Amniotic stem cell (primary cell): ENCODE measurements at places on chromosomes 11 and 22.
A peak's percentile ranks its signal among the peaks of the same experiment; 100 is the strongest.

DNA sequence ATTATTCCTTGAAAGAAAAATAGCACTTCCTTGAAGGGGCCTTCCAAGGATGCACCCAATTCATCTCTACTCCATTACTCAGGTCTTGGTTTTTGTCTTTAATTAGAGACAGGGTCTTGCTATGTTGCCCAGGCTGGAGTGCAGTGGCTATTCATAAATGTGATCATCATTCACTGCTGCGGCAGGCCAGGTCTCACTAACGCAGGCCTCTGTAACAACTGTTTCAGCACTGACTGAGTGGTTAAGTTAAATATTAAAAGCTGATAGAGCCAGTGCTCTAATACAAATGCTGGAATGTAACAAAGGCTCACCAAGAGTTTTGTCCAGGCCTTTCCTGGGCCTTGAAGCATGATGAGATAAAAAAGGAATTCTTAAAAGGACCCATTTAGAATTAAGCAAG, 61.4 kb upstream of the GNAZ start:
- no peak for DNase-seq

GRCh38 chr22:40392618-40393017, 22.2 kb downstream of the SGSM3 start:
- no peak for DNase-seq

DNA sequence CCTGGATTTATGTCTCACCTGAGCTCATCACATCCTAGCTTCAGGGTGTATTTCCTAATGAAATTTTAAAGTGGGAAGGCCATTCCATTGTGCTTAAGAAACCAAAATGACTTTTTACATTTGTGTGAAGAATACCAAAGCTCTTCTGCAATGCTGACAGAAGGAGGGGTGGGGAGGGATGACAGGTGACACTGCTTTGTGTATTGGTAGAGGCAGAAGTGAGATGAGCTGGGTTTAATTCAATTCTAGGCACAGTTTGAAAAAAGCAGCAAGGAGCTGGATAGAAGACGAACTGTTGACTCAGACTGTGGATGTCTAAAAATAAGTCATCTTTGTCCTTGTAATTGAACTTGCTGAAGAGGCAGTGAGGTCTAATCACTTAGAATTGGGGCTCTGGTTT, 710.3 kb upstream of the KIRREL3 start:
- DNase-seq = no peak

GRCh38 chr11:95095858-95096587, 6.4 kb downstream of the ENDOD1 start:
- DNase-seq = peak; percentile 41

- no peak for DNase-seq
Measured at GRCh38 chr11:131483453-131483852, 113.0 kb downstream of the NTM start.

- no peak for DNase-seq
Measured at GRCh38 chr11:45927332-45927683, 4.9 kb downstream of the LARGE2 start.

GRCh38 chr22:21012446-21013407, 2.2 kb upstream of the P2RX6 start:
- DNase-seq = no peak

DNA sequence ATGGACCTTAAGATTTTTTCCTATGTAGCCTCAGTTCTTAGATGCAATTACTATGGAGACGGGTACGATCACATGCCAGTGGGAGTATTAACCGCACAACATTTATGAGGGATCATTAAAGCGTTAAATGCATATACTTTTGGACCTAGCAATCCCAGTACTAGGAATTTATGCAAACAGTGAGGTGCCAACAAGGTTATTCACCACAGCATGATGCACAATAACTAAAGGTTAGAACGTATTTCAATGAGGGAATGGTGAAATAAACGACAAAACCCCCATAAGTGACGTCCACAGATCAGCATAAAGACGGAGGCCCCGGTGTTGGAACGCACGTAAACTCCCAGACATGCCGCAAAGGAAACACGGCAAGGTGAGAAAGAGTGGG, 539 bp downstream of the SIRT3 start:
- no peak for DNase-seq

- DNase-seq = peak; percentile 86
Measured at GRCh38 chr22:42994917-42995562, 19.9 kb downstream of the PACSIN2 start.

GRCh38 chr11:64514590-64514989, 76.4 kb upstream of the SLC22A12 start:
- no peak for DNase-seq

- DNase-seq = no peak
Measured at GRCh38 chr11:95498722-95499425, 267.9 kb upstream of the SESN3 start.

GRCh38 chr22:18113680-18114394, 3.2 kb downstream of the TUBA8 start:
- no peak for DNase-seq

- DNase-seq = no peak
Measured at GRCh38 chr22:19974935-19975706, 33.5 kb upstream of the TXNRD2 start.

GRCh38 chr11:77547863-77548551, 41.7 kb upstream of the AQP11 start:
- peak; percentile 72 for DNase-seq

DNA sequence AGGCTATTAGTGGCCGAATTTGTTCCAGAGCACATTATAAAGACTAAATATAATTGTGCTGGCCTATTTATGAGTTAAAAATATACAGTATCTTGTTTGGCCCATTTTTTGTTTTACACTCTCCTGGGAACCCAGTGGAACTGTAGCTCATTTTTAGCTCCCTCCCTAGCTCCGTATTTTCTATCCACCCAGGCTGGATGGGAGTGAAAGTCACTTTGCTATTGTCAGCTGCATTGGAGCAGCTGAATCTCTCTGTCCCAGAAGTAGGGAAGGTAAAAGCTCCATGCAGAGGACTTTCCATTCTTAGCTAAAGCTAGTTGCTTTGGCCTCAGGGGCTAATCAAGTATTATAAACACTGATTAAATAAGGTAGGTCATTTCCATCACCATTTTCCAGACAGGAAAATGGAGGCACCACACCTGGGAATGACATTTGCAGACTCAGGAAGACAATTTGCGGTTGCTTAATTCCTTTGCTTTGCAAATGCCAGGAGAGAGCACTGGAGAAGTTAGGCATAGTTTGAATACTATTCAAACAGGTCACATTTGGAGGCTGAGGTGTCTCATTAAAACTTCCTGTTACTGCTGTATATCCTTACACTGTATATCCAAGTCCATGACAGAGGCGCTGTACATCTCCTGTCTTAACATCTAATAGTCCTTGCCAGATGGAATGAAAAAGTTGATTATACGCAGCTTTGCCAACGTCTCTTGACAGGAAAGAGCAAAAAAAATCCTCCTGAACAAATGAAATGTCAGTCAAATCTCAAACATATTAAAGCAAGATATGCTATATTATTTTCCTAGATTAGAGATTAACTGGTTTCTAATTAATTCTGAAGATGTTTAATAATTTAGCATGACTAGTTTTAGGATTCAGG, 338.1 kb upstream of the KIRREL3 start:
- DNase-seq = no peak

- peak; percentile 22 for DNase-seq
Measured at GRCh38 chr11:125348674-125349309, 147.3 kb downstream of the FEZ1 start.

DNA sequence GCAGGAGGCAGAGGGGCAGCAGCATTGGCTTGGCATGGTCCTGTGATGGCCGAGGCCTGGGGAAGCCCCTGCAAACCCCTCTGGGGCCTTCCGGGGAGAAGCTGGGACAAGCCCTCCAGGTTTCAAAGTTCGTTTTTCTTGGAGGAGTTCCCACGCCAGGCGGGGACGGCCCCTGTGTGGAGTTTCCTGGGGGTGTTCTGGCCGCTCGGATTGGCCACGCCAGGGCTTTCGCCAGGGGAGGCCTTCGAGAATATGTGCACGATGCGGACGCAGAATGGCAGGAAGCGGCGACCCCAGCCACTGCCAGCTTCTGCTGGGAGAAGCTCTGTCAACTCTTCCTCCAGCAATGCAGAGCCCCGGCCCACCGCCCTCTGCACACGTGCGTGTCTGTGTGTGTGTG, 102.3 kb upstream of the ASPHD2 start:
- no peak for DNase-seq

GRCh38 chr22:16987822-16988221, 20.2 kb downstream of the GAB4 start:
- no peak for DNase-seq

DNA sequence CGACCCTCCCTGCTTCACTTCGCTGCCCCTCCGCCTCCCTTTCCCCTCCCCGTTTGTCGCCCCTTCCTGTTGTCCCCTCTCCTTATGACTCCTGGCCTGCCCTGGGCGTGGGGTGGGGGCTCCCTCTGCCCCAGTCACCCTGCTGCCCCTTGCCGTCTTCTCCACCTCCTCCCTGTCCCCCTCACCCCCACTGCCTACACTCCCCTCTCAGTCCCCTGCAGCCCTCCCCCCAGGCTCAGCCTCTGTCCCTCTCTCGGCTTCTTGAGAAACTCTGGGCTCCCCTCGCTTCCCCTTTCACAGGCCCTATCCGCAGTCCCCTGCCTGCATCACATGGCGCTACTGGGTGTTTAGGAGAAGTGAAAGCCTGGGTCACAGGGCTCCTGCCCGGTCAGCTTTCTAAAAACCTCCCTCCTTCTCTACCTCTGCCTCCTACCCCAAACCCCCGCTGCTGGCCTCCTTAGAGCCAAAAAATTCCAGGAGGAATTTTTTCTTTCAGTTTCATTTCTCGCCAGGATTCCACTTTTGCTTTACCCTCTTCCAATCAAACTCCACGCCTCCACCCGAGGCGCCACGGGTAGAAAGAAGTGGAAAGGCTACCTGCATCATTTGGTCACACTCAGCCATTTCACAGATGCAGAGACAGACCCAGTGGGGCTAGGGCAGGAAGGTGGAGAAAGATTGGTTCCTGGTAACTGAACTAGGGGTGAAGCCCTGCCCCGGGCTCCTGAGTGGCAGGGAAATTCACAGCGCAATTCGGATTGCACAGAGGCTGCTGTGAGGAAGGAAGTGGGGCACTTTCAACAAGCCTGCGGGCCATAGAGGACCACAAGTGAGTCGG, at the start of gene SLC15A3:
SLC15A3 (minus strand) TSS at position 273 of the 838 bp plus-strand sequence. CDS start 625 bp downstream, outside the sequence.
- DNase-seq = no peak

- no peak for DNase-seq
Measured at GRCh38 chr11:31246451-31247165, 122.9 kb downstream of the DCDC1 start.

- DNase-seq = no peak
Measured at GRCh38 chr22:28955817-28956216, 72.4 kb downstream of the ZNRF3 start.

GRCh38 chr22:33028234-33028633, 29.9 kb downstream of the SYN3 start:
- DNase-seq = no peak

DNA sequence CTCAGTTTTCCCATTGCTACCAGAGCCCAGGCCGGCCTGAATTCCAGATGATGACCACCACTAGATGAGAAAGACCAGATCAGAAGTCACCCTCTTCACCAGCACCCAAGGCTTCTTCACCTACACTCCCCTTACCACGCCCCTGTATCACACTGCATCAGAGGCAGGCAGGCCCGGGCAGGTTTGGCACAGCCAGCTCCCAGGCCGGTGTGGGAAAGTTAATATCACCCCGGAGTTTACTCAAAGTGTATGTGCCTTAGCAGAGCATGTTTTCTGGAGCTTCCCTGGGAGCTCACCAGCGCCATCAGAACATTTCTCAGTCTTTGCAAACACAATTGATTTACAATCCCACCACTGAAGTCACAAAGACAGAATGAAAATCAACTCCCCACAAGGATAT, 47.5 kb upstream of the POU2AF1 start:
- no peak for DNase-seq

GRCh38 chr11:77309401-77310085, 8.1 kb upstream of the GDPD4 start:
- DNase-seq = no peak
